NCI-H1092 treated with DMSO at 0.1 percent for 48 hours (cell line): ENCODE measurements at places on chromosomes 6 and 20.

- no peak for DNase-seq
Observed at GRCh38 chr20:36523341-36523740, 18.0 kb upstream of the MYL9 start.

DNA sequence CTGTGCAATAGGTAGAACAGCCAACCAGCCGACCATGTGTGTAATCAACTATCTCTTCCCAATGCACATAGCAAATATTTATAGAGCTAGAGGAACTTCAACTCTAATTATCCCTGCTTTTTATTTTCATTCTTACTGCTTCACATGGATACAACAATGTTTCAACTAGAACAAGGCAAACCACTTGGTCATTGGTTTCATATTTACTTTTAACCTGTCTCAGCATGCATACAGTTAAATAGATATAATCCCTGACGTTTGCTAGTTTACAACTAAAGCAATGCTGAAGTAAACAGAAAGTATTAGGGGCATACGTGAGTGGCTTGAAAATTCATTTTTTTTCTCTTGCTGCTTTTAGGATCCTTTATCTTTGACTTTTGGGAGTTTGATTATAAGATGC is 318.5 kb upstream of the MAP3K7 start:
- DNase-seq: no peak

GRCh38 chr6:11174242-11174611 is 58.2 kb downstream of the NEDD9 start:
- DNase-seq: no peak

DNA sequence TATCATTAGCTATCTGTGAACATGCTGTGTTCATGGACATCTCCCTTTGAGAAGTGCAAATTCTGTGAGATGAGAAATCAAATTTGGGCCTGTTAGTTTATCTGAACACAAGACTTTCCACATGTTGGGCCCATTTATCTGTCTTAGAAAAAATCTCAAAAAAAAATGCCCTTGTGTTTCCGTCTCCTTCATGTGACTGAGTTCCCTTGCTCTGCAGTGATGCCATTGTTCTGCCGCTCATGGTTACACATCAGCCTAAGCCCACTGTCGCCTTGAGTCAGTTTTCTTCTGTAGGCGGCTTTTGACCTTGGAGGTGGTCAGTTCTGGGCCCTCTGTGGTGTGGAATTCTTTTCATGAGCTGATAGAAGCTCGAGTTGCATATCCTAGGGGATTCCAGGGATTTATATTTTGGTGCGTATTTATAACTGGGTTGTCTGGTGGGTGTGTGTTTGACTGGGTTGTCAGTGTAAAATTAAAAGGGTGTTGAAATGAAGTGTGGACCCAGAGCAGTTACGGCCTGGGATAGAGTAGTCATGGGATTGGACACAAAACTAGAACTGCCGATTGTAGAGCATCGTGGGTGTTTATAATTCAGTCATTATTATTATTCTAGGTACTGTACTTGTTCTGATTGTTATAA is 156.7 kb downstream of the JARID2 start:
- DNase-seq: no peak

- no peak for DNase-seq
Observed at GRCh38 chr20:48932375-48932941, 10.9 kb downstream of the ARFGEF2 start.

GRCh38 chr20:58054780-58055373 is 173.6 kb downstream of the ANKRD60 start:
- DNase-seq: no peak

- no peak for DNase-seq
Observed at GRCh38 chr6:134419716-134420115, 101.8 kb upstream of the SGK1 start.

DNA sequence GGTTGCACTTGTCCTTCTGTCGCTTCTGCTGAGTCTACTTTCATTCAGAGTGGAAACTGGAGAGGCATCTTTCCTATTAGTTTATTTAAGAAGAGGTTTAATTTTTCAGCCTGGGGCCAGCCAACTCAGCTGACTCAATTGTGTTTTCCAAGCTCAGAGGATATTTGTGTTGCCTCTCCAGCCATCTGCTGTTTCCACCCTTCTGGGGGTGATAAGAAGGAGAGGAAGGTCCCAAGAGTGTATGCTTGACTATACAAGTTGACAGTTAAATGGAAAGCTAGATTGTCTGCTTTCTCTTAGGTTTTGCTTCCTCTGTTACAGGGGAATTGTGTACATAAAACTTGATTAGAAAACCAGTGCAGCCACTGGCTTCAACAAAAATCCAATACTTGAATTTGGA is 3.0 kb downstream of the PSMF1 start:
- no peak for DNase-seq

DNA sequence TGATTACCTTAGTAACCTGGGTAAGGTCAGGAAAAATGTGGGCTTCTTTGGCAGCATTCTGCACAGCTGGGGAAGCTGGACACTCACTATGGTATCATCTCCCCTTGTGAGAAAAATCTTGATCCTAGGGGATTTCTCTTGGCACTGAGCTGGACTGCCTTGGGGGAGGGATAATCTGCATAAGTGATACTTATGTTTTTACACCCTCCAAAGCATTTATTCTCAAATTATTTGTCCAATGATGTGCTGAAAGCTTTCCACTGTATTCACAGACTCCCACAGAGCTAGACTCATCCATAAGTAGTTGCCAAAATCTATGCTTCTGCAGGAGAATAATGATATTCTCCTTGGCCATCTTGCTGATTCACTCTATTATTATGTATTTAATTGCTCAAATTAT is 121.5 kb upstream of the CNR1 start:
- no peak for DNase-seq
